ENCODE measurements at places on chromosomes 3 and 15.
A peak's percentile ranks its signal among the peaks of the same experiment; 100 is the strongest.

DNA sequence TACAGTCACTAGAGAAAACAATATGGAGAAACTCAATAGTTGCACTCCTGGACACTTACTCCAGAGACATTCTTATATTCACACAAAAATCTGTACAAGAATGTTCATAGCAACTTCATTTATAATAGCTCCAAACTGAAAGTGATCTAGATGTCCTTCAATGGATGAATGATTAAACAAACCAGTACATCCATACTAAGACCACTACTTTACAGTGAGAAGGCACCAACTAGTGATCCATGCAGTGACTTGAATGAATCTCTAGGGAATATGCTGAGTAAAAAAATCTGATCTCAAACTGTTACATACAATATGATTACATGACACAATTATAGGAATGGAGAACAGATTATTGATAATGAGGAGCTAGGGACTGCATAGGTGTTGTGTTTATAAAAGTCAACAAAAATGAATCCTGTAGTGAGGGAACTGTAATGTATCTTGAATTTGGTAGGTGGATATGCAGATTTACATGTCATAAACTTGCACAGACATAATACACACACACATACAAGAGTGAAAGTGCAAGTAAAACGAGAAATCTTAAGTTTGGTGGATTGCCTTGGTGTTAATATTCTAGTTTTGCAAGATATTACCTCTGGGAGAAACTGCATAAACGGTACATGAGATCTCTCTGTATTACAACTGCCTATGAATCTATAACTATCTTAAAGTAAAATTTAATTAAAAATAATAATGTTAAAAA is 85.7 kb downstream of the SPATA16 start:
- no peak for DNase-seq

- DNase-seq: peak; percentile 100
Measured at GRCh38 chr15:81752546-81752942, 293.3 kb downstream of the MEX3B start.

DNA sequence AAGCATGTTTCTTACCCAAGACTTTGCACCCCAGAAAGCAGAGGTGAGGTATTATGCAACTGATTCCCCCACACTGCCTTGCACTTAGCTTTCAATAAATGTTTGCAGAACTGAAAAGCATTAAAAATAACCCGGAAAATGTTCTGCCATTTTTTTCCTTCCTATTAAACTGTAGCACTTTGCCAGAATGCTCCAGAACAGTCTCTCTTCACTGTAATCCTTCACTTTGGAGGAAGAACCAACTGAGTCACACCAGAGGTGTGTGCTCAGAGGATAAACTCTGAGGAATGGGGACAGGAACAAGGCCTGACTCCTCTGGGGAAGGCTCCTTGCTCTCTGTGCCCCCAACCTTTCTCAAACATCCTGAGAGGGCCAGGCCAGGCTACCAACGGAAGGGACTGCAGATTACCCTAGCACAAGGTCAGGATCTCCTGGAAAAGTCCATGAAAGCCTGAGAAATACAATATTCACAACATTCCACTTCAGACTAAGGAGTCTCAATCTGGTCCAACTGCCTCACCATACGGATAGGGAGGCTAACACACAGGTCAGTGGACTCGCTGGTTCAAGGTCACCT is 19.0 kb downstream of the ANP32A start:
- DNase-seq: no peak

DNA sequence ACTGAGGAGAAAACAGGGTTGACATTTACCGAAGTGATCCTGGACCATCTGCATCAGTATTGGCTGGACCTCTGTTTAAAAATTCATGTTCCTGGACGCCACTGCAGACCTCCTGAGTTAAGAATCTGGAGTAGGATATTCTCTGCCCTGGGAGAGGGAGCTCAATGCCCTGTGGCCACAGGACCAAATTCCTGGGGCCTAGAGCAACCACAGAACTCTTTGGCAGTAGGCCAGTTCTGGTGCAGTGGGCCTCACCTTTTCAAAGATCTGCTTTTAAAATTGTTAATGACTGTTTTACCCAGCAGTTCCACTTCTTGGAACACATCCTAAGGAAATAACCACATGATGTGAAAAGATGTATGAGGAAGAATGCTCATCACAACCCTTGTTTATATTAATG is 133.3 kb upstream of the ADPGK start:
- no peak for DNase-seq

- DNase-seq: no peak
Measured at GRCh38 chr3:14812196-14812790, 6.5 kb upstream of the FGD5 start.

DNA sequence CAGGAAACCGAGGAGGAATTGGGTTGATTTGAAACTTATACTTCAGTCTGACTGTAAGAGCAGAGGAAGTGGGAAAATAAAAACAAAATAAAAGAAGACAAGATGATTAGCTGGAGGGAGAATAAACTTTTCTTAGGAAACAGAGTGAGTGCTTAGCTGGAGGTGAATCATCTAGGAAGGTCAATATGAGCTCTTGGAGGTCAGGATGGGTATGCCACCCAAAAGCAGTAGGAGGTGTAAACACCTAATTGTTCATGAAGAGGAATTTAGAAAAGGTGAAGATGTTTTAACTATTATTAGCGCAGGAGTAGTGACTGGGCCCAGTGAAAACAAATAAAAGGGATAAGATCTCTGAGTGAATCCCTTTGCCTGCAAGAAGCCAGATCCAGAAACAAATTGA is 39.9 kb upstream of the ARL14 start:
- DNase-seq: no peak

- no peak for DNase-seq
Measured at GRCh38 chr3:179369621-179370020, 22.1 kb downstream of the MFN1 start.

DNA sequence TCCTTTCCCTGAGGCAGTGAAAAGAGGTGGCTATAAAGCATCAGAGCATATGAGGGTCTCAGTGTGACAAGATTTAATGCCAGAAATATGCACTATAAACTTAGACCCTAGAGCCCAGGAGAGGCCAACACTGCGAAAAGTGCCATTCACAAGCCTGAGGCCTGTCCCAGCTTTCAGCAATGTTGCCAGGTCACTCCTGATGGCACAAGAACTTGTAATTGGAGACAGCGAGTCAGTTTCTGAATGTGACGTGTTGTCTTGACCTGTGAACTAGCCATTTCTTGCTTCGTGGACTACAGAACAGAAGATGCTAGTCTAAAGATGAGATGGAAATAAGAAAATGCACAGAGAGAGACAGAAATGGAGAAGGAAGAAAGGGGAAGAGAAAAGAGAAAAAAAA is 87.9 kb downstream of the WDR72 start:
- DNase-seq: no peak

DNA sequence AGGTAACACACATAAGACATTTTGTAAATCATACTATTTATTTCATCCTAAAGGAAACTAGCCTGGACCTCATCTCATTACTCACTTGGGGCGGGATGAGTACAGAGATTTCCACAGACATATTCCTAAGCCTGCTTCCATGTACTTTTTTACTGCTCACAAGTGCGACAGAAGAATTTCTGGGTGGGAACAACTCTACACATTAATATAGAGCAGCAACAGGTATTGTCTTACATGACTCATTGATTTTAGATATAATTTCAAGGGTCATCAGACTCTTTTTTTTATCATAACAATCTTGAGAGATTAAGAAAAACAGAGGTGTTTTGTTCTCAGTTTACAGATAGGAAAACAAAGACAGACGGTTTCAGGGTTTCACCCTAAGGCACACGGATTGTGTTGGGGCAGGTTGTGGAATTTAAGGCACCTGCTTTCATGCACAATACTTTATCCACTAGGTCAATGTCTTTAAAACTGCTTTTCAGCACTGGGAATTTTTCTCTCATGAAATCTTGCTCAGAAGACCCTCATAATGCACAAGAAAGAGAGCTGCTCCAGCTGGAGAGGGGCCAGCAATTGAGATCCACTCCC is 186.7 kb upstream of the CDIN1 start:
- no peak for DNase-seq

DNA sequence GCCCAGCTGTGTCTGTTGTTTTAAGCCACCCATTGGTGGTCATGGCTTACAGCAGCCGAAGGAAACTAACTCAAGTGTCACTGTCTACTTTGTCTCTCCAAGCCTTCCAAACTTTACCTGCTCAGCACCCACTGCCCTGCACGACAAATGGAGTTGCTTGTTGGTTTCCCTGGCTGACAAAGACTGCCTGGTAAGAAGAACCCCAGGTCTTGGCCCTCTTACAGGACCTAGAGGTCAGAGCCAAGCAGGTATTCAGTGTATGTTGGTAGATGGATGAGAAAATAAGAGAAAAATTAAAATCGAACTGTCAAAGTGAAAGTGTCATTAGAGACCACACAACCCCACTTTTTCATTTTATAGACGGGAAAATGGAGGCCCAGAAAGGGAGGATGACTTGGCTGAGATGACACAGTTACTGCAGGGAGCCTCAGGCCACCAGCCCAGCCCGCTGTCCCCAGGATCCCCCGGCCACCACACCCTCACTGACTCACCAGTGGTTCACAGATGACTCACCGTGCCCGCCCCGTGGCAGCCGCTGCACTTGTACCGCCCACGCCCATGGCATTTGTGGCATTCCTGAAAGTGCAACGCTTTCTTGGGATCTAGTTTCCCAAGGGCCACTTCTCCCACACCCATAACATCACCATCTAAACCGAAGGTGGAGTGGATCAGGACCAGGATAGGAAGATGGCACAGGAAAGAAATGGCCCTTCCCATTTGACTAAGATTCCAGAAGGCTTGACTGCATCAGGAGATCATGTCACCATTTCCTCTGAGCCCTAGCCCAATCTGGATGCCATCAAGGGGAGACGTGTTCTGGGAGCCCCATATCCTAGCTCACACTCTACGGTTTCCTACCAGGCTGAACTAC is 15.2 kb downstream of the SSUH2 start:
- no peak for DNase-seq

GRCh38 chr3:27688053-27688452 is 34.1 kb downstream of the EOMES start:
- DNase-seq: no peak

- no peak for DNase-seq
Measured at GRCh38 chr3:143315766-143316165, 196.2 kb downstream of the CHST2 start.

- no peak for DNase-seq
Measured at GRCh38 chr15:76803049-76803571, 102.0 kb downstream of the SCAPER start.

DNA sequence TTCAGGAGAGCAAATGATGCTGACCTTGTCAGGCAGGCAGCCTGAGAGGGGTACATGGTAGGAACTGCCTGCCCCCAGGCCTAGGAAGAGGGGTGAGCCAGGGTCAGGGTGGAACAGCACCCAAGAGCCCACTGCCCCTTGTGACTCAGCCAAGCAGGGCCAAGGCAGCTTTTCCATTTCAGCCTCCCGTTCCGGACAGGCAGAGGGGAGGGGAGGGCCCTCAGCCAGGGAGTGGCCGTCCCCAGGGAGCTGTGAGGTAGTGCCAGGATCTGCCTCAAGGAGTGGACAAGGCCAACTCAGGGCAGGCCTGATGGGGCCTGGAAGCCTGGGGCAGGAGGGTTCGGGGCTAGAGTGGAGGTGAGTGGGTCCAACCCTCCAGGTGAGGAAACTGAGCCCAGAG is 5.1 kb upstream of the ANKRD63 start:
- DNase-seq: no peak

DNA sequence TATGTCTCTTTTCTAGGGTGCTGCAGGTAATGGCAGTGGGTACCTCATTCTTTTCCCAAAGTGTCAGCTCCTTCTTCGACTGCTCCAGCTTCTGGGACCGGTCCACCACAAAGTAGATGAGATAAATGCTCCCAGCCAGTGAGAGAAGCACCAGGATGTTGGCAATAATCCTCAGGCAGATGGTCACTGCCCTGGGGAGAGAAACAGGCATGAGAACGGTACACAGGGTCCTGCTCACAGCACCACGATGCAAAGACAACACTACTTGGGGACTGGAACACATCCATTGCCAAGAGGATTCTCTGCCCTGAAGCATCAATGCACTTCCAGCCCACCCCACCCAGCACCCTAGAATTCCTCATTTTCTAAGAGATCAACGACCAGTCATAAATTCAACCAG is 22.4 kb downstream of the TMC3 start:
- no peak for DNase-seq

- DNase-seq: no peak
Measured at GRCh38 chr15:59221511-59222505, 15.2 kb downstream of the LDHAL6B start.

DNA sequence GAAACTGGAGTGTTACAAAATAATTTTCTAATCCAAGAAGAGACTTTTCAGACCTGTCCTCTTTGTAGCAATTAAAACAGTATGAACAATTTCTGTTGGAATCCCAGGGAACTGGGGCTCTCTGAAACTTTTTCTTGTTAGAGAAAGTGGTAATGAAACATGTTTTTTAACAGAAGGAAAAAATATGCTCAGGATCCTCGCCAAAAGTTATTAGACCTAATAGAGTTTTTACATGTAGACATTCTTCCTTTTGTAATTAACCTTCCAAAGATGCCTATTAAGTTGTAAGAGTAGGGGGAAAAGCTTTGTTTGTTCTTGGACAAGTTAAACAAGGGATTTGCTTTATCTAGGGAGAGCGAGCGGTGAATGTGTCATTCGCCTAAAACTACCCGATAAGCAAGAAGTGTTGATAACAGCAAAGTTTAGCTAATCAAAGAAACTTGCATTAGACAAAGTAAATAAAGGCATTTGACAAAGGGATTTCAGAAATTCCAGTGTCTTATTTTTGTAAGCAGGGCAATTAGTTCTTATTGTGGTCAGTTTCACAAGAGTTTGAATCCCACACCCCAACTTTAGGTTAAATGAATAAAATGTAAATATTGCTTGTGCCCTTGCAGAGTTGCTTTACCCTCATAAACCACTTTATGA is 2.3 kb downstream of the RARB start:
- no peak for DNase-seq

- DNase-seq: no peak
Measured at GRCh38 chr3:40396406-40396805, 9.4 kb downstream of the ENTPD3 start.

- no peak for DNase-seq
Measured at GRCh38 chr3:111936967-111937366, 41.9 kb upstream of the ABHD10 start.

DNA sequence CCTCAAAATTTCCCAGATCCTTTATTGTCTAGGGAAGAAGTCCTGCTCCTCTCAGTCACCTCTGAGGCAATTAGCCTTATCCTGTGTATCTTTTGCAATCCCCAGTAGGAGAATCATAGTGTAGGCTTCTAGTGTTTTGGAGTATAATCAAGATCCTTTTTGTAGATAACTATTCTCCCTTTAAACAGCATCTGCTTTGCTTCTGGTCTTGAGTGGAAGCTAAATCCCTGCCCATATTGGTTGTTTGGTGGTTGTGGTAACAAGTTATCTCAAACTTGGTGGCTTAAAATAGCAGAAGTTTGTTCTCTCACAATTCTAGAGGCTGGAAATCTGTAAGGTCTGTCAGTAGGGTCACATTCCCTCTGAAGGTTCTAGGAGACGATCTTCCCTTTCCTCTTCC is 217.5 kb upstream of the RASGRP1 start:
- DNase-seq: no peak
